Trophoblast cell (in vitro differentiated cells and primary cell): ENCODE measurements at places on chromosomes 5 and 9.

DNA sequence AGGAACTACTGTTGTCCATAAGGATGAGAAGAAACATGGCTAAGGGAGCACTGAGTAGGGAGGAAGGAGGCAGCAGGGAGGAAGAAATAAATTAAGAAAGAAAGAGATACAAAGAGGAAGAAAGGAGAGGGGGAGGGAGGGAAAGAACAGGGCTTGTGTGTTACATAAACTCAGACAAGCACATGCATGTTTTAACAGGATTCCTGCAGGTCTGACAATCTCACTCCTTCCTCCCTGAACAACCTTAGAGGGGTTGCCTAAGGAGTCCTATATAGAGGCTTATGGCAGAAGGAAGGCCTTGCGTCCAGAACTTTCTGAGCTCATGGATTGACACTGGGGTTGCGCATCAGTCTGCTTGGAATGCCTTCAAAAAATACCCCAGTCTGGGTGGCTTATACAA lies 4.2 kb upstream of the KCNIP1 start:
- DNase-seq = no peak

DNA sequence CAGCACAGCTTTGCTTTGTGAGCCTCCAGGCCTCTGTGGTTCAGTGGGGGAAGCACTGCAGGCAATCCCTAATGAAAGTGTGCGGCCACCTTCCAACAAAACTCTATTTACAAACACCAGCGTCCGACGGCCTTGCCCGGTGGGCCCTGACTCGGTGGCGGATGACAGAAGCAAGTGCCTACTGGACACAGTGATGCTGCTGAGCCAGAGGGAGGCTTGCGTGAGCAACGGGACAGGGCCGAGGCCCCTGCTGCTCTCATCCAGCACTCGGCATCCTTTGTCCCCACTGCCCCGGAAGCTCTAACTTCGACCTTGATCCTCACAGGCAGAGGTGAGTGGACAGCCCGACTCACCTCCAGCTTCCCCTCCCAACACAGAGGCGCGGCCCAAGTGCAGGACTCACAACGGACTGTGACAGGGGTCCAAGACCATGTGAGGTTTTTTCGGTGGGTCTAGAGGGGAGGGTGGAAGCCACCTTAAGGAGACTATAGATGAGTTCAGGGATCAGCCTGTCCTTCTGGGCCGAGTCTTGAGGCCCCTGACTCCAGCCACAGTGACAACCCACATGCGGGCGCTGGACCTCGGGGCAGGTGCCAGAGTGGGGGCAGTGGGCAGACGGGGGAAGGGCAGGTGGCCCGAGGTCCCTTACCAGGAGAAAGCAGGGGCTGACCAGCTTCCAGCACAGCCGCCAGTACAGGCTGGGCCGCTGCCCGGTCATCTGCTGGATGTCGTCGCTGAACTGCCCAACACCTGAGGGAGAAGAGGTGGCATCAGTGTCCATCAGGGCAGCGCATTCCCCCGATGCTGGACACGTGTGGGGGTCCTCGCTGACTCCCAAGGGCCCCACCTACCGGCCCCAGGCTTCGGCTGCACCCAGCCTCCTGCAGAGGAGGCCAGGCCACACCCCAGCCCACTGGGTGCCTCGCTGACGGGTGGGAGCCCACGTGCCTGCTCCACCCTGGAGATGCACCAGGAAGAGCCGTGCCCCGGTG lies 39.4 kb downstream of the SLC6A3 start:
- DNase-seq = no peak

DNA sequence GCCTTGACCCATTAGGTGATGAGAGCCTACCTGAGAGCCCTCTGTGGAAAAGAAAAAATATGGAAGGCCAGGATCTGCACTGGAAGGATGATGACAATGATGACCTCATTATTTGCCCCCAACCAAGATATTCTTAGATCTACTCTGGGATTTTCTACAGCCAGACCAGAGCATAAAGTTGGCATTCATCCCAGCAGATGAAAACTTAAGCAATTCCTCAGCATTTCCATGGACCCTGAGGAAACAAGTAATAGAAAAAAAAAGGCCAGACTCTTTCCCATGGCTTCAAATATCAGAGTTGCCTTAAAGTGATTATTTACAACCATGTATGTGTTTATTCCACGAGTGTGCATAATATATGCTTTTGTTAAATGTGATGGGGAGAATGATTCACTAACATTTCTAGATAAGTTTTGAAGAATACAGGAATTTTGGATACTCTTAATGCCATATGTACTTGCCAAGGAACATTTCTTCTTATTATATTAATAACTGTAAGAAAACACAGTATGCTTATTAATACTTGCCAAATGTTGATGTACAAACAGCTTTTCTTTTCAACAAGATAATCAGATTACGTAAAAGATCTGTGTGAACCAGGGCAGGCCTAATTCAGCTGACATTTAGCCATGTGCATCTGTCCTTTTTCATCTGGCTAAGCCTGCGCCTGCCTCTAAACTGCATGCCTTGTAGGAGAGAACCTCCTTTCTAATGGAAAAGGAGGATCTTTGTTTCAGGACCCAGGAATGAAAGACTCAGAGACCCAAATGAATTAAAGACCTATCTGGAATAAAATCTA lies 94.8 kb downstream of the ARRDC3 start:
- DNase-seq = no peak

GRCh38 chr9:18848657-18849056 lies 184.4 kb downstream of the SAXO1 start:
- no peak for DNase-seq

DNA sequence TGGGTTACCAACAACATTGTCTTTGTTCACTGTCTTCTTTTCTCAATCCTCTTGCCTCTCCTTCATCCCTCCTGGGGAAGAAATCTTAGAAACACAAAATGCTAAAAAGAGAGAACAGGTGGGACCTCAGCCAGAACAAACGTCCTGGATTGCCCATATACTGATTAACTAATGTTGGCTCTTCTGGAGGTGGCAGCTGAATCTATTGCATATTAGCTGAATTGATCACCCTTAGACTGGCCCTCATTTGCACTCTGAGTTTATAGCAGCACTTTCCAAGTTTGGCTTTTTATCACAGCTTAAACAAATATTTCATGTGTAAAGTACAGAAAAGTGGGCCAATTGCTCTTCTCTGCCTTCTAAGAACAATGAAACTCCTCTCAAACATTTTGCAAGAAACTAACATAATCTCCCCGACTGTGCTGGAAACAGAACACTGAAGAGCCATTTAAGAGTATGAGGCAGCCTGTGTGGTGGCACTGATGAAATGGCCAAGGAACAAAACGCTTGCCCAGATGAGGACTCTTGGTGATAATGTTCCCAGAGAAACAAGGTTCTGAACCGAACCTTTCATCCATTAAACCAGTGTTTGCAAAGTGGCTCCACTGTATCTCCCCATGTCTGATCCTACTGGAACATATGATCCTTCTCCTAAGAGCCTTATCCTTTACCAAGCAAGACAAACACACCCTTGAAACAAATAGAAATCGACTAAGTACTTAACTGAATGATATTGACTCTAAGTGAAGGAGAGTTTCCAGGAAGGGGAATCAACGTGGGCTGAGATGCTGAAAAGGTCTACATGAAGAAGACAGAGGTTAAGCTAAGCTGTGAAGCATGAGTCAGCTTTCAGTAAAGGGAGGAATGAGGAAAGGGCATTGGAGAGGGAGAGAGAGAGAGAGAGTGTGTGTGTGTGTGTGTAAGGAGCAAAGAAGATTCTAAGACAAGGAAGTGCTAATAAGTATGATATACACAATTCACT lies 83.2 kb upstream of the LIFR start:
- no peak for DNase-seq

GRCh38 chr5:179765400-179765799 lies 28.4 kb upstream of the LTC4S start:
- DNase-seq = no peak

DNA sequence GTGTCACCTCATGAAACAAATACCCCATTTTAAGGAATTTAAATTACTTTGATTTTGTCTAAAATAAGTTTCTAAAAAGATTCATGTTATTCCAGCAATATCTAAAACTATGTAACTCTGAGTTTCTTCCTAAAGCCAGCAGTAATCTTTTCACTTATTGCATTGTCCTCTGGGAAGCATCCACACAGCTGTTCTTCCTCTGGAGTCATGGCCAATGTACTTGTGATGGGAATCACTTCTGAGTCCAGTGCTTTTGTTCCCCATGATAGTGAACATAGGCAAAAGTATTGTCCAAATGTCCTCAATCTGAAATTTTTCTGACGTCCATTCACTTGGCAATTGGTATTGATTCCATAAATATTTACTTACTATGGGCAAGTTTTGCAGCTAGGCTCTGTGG lies 125.0 kb downstream of the STARD4 start:
- DNase-seq = no peak
